Urinary bladder (tissue), 4 donors: ENCODE measurements at places on chromosomes 3 and 15. TPM values are rescaled to one million over a fixed set of nuclear protein-coding genes. Genes with fewer than 3 reads are reported as not detected.

GRCh38 chr15:99169769-99170311 is 65.0 kb downstream of the SYNM start:
- no peak for DNase-seq

- DNase-seq = no peak
Measured at GRCh38 chr3:158102242-158103080, 3.8 kb downstream of the SHOX2 start.

The TMOD3 gene
- 53.8 TPM for total RNA-seq

The HHATL gene
- 0.69 TPM for total RNA-seq

The CORO2B gene
- 4.2 TPM for total RNA-seq
